IMR-90 (cell line): ENCODE measurements at places on chromosomes 1 and 21. TPM values are rescaled to one million over a fixed set of nuclear protein-coding genes. Genes with fewer than 3 reads are reported as not detected.

Gene AK4
- total RNA-seq: 23.1 and 30.3 TPM in 2 replicates

DNA sequence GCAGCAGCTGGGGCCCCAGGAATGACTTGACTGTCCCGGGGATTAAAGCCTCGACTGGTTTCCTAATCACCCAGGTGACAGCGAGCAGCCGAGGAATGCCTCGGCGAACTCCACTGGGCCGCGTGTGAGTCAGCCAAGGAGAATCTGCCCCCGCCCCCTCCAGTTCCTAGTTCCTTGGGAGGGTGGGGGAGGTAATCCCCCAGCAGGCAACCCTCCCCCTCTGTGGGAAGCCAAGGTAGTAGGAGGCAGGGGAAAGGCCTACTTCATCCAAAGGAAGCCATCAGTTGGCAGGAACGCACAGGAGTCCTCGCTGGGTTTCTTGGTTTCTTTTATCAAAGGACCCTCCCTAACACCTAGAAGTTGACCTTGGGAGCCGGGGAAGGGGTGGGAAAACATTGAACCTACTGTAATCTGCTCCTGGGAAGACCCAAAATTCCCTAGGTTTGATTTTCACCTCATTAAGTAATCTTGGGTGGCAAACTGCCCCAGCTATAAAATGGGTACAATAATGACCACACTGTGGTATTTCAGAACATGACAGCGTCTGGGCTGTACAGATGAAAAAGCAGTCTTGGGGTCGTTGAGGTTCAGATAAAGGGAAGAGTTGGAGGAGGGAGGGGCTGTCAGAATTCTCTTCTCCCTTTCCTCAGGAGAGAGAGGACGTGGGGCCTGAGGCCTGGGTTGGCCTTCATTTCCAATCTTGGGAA is 1.4 kb downstream of the TENT5B start:
- peak; percentile 88 for DNase-seq

Gene STIL
- total RNA-seq: 17.2 and 19.2 TPM in 2 replicates

DNA sequence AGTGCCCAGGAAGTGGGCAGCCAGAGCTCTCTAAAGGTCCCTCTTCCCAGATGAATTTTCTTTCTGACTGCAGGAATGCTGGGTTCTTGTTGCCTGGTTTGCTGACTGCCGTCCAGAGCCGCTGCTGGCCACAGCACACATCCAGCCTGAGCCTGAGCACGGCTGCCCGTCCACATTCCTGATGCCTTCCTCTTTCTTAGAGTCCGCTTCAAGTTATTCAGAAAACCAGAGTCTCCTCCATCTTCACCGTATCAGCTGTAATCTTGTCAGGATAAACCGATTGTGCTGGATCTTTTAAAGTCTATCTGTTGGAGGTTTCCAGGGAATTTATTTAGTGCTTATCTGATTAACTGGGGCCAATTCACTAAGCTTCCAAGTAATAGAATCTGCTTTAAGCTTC is 84.8 kb upstream of the BCAR3 start:
- DNase-seq: no peak

DNA sequence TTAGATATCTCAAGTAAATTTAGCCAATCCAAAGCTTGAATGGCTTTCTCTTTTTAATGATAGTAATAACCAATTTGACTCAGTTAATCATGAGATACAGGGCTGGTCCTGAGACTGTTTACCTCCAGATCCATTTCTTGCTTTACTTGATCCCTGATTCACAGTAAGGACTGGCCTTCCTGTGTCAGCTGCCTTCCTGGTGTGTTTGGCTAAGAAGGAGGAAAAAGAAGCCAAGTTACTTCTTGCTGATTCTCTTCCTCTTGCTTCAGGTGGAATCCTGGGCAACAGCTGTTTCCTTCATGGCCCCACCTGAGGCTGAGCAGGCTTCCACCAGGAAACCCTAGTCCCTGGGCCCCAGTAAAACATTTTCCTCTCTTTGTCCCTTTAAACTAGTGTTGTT is 14.6 kb upstream of the RC3H1 start:
- no peak for DNase-seq

DNA sequence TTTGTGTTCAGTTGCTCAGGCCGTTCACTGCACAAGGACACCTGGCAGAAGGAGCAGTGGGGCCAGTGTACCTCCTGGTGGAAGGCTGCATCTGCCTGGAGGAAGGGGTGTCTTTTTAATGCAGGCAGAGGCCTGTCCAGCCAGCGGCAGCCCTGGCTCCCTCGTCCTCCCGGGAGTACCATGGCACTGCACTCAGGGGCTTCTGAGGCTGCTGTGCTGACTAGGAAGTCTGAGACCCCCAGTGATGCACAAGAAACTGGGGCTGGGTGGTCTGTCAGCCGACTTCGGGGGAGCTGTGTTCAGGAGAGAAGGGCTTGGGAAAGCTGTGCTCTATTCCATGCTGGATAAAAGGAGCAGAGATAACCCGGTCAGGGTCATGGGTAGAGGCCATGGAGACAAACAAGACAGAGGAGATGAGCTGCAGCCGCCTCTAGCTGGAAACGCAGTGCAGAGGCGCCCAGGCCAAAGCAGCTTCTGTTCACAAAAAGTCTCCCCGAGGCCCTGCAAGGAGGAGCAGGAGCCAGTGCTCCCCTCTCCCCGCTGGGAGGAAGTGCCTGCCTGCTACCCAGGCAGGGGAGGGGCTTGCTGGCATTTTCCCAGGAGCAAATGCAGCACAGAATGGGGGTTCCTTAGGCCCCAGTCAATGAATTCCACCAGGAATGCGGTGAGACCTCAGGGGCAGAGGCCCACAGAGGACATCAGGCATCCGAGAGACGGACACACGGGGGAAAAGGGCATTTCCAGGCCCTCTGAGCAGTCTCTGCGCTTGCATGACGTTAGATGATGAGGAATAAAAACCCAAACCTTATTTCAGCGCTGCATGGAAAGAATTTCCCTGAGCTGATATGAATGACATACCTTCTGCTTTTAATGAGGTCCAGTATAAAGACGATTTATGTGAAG is 17.2 kb upstream of the C2CD2 start:
- no peak for DNase-seq

DNA sequence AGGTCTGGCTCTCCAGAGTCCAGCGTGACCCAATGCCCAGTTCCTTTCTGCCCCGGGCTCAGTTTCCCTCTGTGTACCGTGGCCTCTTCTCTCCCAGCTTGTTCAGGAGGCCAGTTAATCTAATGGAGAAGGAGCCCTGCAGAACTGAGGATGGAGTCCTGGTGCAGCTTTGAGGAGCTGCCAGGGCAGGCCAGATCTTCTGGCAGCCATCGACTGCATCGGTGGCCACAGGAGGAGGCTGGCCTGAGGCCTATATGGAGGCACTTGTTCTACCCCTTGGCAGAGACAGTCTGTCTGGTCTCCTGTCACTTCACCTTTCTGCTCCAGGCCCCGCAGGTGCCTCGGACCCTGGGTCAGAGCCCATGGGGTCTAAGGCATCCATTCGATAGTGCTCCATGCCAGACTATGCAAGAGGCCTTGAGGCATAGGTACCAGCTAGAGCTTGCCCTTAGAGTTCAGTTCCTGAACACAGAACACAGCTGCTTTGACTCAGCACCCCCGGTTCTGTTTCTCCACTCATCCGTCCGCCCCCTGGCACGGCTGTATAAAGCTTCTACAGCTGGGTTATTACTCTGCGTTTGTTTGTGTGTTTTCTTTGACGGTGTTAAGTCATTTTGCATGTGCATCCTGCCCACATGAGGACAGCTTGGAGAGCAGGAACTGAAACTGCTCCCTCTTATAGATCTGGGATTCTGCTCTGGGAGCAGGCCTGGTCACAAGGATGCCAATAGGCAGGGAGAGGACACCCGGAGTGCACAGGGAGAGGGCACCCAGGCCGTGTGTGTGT is 18.5 kb upstream of the LRRN2 start:
- no peak for DNase-seq

- no peak for DNase-seq
Observed at GRCh38 chr21:40146216-40146837, 279.1 kb downstream of the PCP4 start.

DNA sequence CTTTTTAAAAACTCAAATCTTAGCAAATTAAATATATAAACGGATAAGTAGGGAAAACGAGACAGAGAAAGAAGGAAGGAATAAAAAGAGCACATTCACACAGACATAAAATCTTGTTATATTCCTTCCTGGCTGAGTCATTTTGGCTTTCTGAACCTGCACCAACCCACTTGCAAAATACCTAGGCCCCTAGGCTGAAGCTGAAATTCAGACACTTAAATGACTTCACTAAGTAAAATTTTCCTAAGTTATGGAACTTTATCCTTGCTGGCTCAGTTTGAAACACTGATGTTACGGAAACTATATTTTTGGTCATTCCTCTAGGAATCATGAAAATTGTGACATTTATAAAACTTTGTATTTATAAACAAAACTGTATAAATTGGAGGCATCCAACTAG is 462.8 kb upstream of the NFIA start:
- no peak for DNase-seq

DNA sequence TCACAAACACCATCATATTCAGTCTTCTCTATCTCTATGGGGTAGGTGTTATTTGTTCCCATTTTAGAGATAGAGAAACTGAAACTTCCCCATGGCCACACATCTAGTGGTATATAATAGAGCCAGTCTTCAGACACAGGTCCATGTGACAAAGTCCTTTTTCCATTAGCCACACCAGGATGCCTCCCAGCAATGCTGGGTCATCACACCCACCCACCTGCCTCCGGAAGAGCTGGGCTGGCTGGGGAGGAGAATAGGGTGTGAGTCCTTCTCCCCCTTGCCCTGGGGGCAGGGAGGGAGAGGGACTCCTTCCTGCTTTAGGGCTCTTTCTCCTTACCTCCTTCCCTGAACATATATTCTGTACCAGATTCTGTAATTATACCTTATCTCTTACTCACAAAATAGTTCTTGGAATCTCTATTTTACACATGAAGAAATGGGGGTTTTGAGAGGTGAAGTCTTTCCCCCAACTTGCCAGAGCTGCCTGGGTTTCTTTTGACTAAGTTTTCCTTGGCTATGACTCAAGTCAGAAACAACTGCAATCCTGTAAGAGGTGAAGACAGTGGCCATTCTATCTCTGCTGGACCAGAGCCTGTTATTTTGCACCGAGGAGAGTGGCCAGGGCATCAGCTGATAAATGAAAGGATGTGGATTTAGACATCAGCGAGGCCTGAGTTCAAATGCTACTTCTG is 30.0 kb downstream of the SOX13 start:
- DNase-seq: peak; percentile 16

DNA sequence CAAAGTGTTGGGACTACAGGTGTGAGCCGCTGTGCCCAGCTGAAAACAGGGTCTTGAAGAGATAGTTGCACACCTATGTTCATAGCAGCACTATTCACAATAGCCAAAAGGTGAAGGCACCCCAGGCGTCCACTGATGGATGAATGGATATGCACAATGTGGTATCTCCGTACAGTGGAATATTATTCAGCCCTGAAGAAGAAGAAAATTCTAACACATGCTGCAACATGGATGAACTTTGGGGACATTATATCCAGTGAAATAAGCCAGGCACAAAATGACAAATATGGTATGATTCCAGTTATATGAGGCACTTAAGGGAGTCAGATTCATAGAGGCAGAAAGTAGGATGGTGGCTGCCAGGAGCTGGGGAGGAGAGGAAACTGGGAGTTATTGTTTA is 137.6 kb upstream of the WNT4 start:
- no peak for DNase-seq

DNA sequence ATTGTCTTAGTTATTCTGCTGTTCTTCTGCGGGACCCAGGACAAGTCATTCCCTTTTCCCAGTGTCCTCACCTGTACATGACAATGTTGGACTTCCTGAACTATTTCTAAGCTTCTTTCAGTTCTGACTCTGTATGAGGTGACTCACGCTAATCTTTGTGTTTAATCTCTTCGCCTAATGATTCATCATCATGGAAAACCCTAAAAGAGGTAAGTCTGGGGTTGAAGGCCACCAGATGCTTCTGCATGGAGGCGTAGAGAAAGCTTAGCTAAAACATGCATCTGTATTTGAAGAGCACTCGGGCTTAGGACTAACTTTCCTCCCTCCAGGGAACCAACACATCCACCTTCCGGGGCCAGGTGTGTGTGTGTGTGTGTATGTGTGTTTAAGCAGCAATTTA is 7.4 kb downstream of the SPRR5 start:
- no peak for DNase-seq

DNA sequence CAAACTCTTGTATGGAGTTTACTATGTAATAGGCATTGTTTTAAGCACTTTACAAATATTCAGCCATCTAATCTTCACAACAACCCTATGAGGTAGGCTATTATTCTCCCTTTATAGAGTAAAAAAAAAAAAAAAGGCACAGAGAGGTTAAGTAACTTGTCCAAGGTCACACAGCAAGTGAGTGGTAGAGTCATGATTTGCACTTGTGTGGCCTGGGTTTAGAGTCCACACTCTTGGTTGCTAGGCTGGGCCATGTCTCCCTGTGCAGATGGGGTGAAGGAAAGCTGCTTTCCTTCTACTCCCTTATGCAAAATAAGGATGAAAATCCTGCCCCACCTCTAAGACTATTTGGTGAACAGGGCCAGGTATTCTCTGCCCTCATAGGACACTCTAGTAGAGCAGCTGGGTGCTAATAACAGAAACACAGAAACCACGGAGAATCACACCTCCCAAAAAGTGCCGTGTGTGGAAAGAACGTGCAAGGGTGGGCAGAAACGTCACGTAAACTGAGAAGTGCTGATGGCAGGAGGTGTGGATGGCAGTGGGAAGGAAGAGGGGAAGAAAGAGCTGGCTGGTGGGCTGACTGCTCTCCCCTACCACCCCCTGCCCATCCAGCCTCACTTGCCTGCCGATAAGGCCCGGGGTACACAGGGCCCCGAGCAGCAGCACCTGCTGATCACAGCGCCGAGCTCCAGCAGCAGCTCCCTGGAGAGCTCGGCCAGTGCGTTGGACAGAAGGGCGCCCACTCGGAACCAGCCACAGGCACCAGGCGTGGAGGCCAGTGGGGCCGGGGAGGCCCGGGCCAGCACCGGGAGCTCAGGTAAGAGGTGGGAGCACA is 28.3 kb upstream of the VPS13D start:
- no peak for DNase-seq

Gene C1orf35
- 4.3 and 4.7 TPM in 2 replicates for total RNA-seq

DNA sequence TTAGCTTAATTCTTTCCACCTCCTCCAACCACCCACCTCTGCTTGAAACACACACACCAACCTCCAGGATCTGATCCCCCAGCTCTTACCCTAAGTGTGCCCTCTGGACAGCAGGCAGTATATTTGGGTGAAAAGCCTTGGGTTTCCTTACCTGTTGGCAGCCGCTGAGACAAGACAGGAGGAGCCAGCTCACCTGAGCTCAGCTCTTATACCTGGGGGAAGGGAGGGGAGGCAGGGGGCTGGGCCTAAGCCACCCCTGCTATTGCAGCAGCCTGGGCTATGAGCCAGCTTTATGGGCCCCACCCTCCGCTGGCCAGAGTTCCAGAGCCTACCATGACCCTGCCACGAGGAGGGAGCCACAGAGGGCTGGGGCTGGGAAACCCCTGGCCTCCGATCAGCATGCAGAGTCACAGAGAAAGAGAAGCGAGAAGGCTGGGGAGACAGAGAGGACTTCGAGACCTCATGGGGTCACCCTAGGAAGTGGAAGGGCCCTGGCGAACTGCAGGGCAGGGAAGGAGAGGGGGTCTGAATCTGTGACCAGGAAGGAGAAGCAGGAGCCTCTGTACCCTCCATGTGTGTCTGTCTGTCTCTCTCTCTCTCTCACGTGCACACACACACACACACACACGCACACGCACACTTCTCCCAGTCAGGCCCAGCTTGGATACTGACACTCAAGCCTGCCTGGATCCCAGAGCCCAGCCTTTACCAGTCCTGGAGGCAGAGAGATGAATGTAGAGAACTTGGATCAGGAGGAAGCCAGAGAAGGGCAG is at the start of gene S100A14:
Gene S100A14, minus strand, starts transcription at position 182 of the 773 bp plus-strand sequence. CDS start 467 bp downstream, outside the sequence.
- DNase-seq: no peak

Gene CFHR2
- not detected in 2 replicates for total RNA-seq

Gene MTARC2
- 0.36 and 0.56 TPM in 2 replicates for total RNA-seq

- peak; percentile 89 for DNase-seq
Observed at GRCh38 chr1:155892796-155893195, 18.4 kb downstream of the RIT1 start.
